A172 (cell line): ENCODE measurements at places on chromosomes 12 and 14. TPM values are rescaled to one million over a fixed set of nuclear protein-coding genes. Genes with fewer than 3 reads are reported as not detected.
A peak's percentile ranks its signal among the peaks of the same experiment; 100 is the strongest.

FGD6 gene
- 12.3 and 12.4 TPM in 2 replicates for total RNA-seq

GUCY2C gene
- not detected in 2 replicates for total RNA-seq

TPH2 gene
- not detected in 2 replicates for total RNA-seq

EMC9 gene
- 11.3 and 15.2 TPM in 2 replicates for total RNA-seq

TMEM132C gene
- not detected in 2 replicates for total RNA-seq

LALBA gene
- total RNA-seq, result not detected in 2 replicates

FAR2 gene
- 6.6 and 13.9 TPM in 2 replicates for total RNA-seq

OR5AU1 gene
- total RNA-seq, result not detected in 2 replicates

MMP19 gene
- 4.2 and 5.2 TPM in 2 replicates for total RNA-seq

GRCh38 chr12:29282031-29282816, 98.7 kb downstream of the ERGIC2 start:
- no peak for DNase-seq

- DNase-seq, result no peak
Measured at GRCh38 chr12:125487336-125487735, 422.1 kb downstream of the AACS start.

- no peak for DNase-seq
Measured at GRCh38 chr14:93997082-93997481, at the start of gene CCDC197. Gene CCDC197, plus strand, starts transcription at chr14:93997301. Its CDS starts 831 bp downstream, at chr14:93998132.

DNA sequence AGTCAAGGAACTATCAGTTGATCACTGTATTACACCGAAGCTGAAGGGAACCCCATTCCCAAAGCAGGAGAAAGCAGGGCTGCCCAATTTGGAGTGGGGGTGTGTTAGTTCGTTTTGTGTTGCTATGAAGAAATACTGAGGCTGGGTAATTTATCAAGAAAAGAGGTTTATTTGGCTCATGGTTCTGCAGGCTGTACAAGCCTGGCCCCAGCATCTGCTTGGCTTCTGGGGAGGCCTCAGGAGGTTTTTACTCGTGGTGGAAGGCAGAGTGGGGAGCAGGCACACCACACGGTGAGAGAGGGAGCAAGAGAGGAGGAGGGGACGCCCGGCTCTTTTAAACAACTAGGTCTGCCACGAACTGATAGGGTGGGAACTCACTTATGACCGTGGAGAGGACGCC, 16.7 kb upstream of the DIO3 start:
- DNase-seq, result no peak

GRCh38 chr12:88035907-88036289, 6.7 kb upstream of the C12orf50 start:
- no peak for DNase-seq

- DNase-seq, result no peak
Measured at GRCh38 chr14:56115334-56115870, 2.8 kb upstream of the PELI2 start.

DNA sequence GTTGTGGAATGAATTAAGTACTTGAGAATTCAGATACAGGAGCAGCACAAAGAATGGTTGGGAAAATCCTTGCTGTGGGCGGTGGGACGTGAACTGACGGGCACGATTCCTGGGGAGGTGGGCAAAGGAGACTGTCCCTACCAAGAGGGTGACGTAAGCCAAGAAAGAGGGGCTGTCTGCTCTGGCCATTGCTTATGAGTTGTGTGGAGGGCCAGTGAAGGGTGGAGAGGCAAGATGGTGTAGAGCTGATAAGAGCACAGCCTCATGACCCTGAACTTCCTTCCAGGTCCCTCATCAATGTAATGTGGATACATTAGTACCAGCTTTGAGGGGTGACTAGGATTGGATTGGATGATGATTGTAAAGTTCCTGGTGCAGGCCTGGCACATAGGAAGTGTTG, 50.2 kb downstream of the WDR20 start:
- no peak for DNase-seq

GRCh38 chr12:30025317-30025716, 241.6 kb upstream of the TMTC1 start:
- no peak for DNase-seq

GRCh38 chr12:39816671-39817185, 197.1 kb upstream of the ABCD2 start:
- peak; percentile 18 for DNase-seq

DNA sequence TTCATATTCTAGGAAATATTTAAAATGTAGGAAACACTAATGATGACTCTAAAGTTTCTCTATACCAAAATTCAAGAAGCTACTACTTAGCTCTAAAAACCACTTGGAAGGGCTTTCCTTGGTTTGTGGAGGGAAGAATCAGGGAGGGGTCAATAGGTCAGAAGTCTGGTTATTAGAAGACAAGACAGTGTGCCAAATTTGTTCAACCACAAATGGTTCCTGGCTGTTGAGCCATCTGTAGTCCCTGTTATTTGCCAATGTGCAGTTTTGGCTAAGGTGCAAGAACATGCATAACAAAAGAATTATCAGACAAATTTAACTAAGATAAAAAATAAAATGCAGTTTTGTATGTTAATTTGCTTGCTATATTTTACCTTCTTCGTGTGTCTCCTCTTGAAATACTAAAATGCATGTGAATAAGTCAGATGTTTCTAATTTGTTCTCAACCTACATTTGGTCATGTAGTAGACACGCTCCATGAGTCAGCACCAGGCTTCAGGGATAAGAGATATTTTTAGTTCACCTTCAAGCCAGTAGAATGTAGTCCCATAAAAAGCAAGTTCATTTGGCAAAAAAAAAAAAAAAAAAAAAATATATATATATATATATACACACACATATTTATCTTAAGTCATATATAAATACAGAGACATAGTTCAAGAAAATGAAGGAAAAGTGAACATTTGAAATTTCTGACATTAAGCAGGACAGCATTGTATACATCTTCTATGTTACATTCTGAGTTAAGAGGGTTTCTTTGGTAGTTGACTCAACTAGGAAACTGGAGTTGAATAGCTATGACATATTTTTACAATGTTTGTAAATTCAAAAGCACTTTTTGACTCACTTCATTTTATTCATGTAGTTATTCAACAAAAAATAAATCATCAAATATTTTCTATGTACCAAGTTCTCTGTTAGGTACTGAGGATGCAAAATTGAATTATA, 123.3 kb downstream of the KCNC2 start:
- DNase-seq, result peak; percentile 18

DNA sequence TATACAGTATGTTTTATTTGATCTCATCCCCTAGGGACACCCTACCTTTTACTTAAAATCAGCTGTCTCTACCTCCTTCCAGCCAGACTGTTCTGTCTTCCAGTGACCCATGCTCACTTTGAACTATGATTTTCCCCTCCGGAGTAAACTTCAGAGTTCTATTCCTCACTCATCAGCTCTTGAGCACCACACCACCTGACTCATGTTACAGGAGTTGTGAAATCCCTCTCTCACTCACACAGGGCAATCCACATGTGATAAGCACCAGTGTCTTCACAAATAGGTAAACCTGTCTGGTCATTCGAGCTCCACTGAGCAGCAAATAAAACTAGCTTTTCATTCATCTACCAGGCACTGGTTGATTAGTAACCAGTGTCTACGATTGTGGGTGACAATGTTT, 177.3 kb upstream of the BMP4 start:
- DNase-seq, result no peak

DNA sequence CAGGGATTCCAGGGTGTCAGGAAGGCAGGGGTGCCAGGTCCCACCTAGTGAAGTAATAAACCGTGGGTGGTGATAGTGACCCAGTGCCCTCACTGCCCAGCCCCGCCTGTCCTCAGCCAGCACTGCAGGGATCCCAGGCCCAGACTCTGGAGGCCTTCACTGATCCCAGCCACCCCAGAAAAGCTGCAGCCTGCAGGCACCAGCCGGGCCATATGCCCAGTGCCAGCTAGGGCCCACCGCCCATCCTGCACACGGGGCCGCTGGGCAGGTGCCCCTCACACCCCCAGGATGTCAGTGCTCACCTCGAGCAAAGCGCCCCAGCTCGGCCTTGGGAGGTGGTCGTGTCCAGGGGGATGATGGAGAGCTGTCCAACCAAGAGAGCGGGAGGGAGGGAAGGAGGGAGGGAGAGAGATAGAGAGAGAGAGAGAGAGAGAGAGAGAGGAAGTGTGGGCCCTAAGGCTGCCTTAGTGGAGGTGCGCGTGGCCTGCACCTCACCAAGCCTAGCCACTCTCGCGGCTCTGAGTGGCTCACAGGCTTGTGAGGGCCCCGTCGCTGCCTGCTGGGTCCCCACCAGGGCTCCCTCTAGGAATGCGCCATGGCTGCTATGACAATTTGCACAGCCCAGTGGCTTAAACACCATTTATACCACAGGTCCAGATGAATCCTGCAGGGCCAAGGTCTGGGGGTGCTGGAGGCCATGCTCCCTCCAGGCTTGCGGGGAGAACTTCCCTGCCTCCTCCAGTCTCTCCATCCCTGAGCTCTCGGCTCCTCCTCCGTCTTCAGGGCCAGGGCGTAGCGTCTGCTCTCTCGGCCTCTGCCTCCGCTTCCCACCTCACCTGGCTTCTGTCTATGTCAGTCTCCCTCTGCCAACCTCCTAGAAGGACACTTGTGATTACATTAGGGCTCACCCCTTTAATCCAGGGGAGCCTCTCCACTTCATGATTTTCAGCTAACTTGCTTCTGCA, 401.0 kb downstream of the TMEM121 start:
- DNase-seq, result no peak

- DNase-seq, result no peak
Measured at GRCh38 chr12:89492883-89493282, 31.7 kb downstream of the GALNT4 start.

- no peak for DNase-seq
Measured at GRCh38 chr12:22321638-22322037, 12.9 kb downstream of the ST8SIA1 start.

DNA sequence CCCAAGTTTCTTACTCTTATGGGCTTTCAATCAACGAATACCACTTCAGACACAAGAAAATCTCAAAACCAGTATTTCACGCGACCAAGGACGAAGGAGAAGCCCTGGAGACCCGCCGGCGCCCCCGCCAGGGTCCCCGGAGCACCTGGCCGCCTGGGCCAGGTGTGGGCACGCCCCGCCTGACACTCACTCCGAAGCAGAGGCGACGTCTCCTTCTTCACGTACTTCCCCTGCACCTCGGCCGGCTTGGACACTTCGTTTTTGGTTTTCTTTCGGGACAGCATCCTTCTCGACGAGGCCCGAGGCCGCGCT, 466 bp downstream of the SAV1 start:
- DNase-seq, result no peak

GRCh38 chr12:42932936-42933335, 343.4 kb upstream of the PRICKLE1 start:
- no peak for DNase-seq

DNA sequence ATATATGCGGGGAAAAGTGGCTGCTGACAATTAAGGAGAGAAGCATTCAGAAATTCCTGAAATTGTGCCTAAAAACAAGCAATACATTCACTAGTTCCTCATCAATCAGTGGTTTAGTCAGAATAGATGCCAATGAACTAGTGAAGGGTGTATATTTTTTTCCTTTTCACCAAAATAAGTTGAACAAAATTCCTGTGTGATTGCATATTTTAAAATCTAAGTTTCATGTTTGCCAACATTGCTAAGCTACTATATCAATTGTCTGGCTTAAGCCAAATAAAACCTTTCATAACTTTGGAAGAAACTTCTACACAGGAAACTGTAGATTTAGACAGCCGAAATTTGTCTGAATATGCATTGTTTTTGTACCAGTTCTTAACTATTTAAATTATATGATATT, 8.7 kb downstream of the PRKD1 start:
- DNase-seq, result no peak

- peak; percentile 85 for DNase-seq
Measured at GRCh38 chr12:29796823-29797263, 13.1 kb upstream of the TMTC1 start.

- DNase-seq, result no peak
Measured at GRCh38 chr12:53484686-53485575, 14.3 kb downstream of the MAP3K12 start.

DNA sequence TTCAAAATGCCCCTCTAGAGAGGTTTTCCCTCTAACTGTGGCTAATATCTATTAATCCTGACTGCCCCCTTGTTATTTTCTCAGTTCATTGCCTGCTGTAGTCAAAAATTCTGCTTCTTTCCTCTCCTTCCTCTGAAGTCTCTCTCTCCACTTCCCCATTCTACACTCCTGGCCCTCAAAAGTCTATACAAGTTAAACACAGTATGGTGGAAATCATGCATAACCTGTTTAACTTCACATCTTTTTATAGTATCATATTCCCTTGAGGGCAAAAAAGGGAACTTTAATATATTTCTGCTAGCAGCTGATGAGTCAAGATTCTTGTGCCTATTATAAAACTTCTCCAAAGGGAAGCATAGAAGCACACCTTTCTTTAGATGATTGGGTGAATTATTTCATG, 16.7 kb downstream of the GRIP1 start:
- no peak for DNase-seq

- no peak for DNase-seq
Measured at GRCh38 chr12:103020839-103021238, 63.4 kb downstream of the ASCL1 start.
